Stimulated activated CD4-positive, alpha-beta T cell treated with anti-CD3 and anti-CD28 coated beads, TNF-alpha, amount 100 ng/mL, for 1 hour (primary cell): ENCODE measurements at places on chromosomes 2 and 18.

DNA sequence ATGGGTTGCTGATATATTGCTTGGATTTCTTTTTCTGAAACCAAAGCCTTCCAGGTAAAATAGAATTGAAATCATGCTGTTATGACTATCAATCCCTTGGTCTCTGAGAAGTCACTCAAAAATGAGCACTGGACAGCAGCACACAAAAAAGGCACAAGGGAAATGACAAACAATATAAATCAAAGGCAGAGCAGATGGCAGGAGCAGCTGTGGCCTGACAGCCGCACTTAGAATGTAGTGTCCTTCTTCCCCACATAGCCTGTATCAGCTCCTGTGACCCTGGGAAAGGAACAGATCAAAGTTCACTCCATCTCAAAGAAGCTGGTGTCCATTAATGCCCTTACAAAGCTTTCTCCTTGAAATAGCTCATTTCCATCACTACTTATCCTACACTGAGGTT, 326.7 kb downstream of the SUCLG1 start:
- no peak for DNase-seq

GRCh38 chr2:179661986-179662385, 199.4 kb downstream of the ZNF385B start:
- no peak for DNase-seq

- no peak for DNase-seq
Measured at GRCh38 chr2:152083202-152083875, 15.5 kb downstream of the CACNB4 start.

DNA sequence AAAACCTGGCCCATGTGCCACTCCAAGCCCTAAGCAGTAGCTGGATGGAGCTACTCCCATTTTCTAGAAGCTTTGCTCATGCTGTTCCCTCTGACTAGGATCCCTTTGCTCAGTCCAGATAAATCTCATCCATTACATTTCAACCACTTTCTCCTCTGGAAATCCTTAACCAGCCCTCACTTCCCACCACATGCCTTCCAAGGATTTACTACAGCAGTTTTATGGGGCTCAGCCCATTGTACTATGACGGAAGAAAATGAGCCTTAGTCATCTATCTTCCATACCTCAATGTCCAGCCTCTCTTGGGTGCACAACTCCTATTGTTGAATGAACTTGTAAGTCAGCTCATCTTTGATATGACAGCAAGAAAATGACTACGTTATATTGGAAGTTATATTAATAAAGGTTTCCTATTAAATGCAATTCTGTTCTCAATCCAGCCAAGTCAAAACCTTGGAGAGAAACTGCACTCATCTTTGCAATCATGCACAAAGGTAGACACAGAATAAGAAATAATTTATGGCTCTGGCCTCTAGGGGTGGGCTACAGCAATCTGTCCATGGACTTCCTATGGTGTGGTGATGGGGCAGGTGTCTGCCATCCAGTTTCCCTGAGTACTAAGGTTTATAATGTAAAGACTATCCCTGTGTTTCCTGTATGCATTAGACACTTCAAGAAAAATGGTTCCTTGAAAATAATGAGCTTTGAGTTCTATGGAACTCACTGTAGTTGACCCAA, 3.4 kb downstream of the B4GALT6 start:
- no peak for DNase-seq

DNA sequence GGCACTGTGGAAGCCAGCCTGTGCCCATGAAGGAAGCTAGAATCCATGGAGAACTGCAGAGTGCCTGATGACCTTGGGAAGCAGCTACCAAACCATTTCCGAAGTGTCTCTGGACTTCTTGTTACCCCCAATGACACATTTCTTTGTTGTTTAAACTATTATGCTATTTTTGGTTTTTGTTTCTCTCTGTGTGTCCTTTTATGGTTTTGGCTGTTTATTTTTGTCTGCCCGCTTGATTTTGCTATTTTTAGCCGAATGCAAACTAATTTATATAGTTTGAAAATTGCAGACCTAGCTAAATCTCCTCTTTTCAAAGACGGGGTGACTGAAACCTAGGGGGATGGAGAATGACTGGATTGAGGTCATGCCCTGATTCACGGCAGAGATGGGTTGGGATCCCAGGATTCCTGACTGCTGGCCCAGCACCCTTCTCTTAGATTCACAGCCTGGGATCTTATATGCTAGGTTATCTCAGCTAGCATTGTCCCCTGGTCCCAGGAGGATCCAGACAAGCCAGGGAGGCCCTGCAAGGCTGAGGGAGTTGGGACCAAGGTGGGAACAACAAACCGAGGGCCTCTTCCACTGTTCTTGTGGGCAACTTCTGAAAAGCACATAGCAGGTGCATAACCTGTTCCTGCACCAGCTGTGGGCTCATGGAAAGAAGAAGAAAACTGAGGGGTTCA, 116.3 kb upstream of the HAAO start:
- DNase-seq = no peak

DNA sequence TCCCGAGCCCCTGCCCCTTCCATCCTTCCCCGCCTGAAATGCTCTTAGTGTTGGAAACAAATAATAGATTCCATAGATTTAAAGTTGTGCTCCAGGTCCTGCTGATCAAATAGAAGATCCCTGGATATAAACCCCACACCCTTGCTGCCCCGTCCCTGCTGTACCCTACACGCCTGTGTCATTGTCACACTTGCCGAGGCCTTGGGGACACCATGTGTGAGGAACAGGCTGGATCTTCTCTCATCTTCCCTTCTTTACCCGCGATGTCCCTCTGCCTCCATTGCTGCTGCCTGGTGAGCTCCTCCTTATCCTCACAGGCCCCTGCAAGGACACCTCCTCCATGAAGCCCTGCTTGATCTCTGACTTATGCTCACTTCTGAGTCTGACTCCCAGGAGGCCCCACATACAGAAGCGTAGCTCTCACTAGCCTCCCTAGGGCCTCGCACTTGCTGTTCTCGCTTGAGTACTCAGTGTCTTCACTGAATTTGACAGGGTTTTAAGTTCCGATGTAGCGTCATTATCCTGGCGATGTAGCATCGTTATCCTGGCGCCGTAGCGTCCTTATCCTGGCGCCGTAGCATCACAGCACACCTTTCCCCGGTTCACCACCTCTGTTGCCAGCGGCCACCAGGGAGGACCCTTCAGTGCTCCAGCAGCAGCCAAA, 221.9 kb downstream of the NDUFA10 start:
- DNase-seq = no peak

- no peak for DNase-seq
Measured at GRCh38 chr2:1137264-1137663, 186.6 kb downstream of the SNTG2 start.

DNA sequence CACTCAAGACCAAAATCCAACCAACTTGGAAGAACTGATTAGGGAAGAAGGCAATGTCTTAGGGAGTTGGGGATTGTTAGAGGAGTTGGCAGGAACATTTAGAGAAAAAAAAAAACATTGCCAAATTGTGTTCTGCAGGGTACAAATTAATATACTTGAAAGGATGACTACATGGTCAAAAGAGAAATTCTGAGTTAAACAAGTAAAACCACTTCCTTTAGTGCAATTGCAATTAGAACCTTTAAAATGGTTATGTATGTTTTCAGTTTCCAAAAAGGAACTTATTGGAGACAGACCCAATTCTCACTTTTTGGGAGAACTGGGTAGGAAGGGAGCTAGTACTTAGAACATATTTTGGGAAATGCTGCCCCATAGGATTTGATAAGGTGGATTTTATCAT, 137.9 kb downstream of the GPD2 start:
- no peak for DNase-seq

DNA sequence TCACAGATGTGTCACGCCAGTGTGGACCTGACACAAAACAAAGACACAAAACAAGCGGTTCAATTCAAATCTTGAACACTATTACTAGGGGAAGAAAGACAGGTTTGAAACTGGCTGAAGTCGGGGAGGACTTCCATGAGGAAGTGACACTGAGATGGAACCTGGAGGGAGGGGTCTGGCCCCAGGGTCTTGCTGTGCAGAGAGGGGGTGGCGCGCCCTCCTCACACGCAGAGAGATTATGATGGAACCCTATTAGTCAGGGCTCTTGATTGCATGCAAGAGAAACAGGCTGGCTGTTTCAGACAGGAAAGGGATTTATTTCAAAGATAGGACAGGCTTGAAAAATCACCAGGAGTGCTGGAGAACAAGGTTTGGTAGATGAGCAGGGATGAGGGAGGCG, 363.6 kb upstream of the HS6ST1 start:
- no peak for DNase-seq

DNA sequence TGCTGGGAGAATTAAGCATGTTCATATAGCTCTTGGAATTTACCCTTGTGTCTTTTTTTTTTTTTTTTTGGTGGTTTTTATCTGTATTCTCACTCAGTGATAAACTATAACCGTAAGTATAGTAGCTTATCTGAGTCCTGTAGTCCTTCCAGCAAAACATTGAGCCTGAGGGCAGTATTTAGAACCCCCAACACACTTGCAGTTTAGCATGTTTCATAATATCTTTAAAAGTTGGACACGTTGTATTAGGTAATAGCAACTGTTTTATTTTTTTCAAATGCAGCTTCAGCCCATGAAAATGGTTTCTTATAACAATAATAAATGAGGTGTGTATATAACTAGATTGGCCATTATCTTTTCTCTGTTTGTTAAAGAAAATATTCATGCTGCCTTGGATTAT, 603.5 kb upstream of the HS6ST1 start:
- DNase-seq = no peak

DNA sequence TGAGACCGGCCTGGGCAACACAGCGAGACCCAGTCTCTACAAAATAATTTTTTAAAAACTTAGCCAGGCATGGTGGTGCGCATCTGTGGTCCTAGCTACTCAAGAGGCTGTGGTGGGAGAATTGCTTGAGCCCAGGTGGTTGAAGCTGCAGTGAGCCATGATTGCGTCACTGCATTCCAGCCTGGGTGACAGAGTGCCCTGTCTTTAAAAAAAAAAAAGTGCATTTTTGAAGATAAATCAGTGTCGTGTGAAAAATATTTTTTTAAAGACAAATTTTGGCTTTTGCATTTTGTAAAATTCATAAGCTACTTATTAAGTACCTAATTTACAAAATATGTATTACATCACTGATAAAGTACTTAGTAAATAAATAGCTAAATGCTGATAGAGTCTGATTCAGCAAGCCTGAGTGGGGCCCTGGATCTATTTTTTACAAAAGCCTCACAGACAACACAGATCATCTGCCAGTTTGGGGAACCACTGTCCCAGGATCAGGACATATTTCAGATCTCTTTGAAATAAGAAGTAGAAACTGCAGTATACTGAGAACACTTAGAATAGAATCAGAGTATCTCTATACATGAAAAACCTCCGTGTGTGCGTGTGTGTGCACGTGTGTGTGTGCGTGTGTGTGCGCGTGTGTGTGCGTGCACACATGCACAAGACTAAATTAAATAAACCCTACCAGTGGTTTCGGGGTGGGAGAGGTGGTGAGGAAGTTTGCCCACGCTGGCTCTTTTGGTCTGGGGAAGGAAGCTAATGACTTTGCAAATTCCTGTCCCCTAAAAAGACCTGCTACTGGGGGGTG, 61.6 kb downstream of the AAK1 start:
- DNase-seq = no peak

- no peak for DNase-seq
Measured at GRCh38 chr2:3669656-3670055, 11.7 kb downstream of the ALLC start.

- no peak for DNase-seq
Measured at GRCh38 chr2:151553-152334, 105.4 kb upstream of the FAM110C start.

- no peak for DNase-seq
Measured at GRCh38 chr2:29334706-29335105, 219.5 kb downstream of the CLIP4 start.

- DNase-seq = no peak
Measured at GRCh38 chr2:50448556-50448955, 583.4 kb downstream of the NRXN1 start.

DNA sequence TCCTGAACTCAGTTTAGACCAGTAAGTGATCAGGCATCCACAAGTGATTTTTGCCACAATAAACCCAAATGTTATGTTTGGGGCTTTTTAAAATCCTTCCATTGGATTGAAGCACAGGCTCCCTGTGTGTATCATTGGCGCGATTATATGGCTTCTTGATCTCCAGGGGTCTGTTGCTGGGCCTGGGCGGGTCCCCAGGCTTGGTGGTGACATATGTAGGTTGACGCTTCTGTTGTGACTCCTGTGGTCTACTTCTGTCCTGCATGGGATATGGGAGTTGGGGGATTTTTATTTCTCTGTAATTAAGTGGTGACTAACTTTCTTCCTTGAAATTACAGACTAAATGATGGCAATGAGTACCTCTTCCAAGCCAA, 56.2 kb upstream of the EML6 start:
- no peak for DNase-seq

DNA sequence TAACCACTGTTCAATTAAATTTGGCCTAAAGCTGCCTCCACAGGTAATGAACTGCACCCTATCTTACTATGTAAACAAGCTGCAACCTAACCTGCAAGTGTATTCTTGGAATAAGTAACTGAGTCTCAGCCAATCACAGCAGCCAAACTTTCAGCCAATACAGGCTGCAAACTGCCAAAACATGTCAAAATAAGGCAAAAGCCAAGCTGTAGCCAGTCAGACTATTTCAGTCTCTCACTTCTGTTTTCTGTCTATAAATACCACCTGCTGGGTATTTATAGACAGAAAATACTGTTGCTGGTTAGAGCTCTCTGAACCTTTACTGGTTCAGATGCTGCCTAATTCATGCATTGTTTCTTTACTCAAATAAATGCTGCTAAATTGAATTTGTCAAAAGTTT, 14.3 kb downstream of the C2orf76 start:
- no peak for DNase-seq

- no peak for DNase-seq
Measured at GRCh38 chr18:54776282-54776977, 51.8 kb upstream of the RAB27B start.
